ENCODE measurements at places on chromosomes 7 and 10. TPM values are rescaled to one million over a fixed set of nuclear protein-coding genes. Genes with fewer than 3 reads are reported as not detected.

PLXDC2 gene
- 0.31 TPM for total RNA-seq

SORBS1 gene
- total RNA-seq: 0.56 TPM

MPP7 gene
- total RNA-seq: 0.08 TPM

AKR1C3 gene
- total RNA-seq: not detected

SOSTDC1 gene
- not detected for total RNA-seq

STYXL1 gene
- total RNA-seq: 25.6 TPM

APBB1IP gene
- 67.0 TPM for total RNA-seq

PRSS37 gene
- not detected for total RNA-seq

TMEM178B gene
- total RNA-seq: 0.03 TPM

IFIT3 gene
- total RNA-seq: 38.9 TPM

UFSP1 gene
- 5.6 TPM for total RNA-seq

PNLIPRP2 gene
- 0.53 TPM for total RNA-seq

HMX3 gene
- 60.5 TPM for total RNA-seq

ITIH2 gene
- total RNA-seq: 0.72 TPM

CALML3 gene
- not detected for total RNA-seq

SEMA4G gene
- 0.19 TPM for total RNA-seq

UPK3BL1 gene
- total RNA-seq: 25.8 TPM

SNCG gene
- total RNA-seq: 0.33 TPM

MKX gene
- total RNA-seq: not detected

GIMAP4 gene
- total RNA-seq: 1.0 TPM

MDFIC gene
- 39.0 TPM for total RNA-seq

HOXA2 gene
- not detected for total RNA-seq

ZKSCAN5 gene
- 7.7 TPM for total RNA-seq

PRPS1L1 gene
- total RNA-seq: not detected

CYP2E1 gene
- total RNA-seq: 0.96 TPM

LLCFC1 gene
- total RNA-seq: not detected

GPR158 gene
- total RNA-seq: not detected

ZNF853 gene
- 0.13 TPM for total RNA-seq

GRM3 gene
- total RNA-seq: 0.21 TPM

TEX36 gene
- not detected for total RNA-seq

ERCC6 gene
- 15.6 TPM for total RNA-seq

SUN3 gene
- not detected for total RNA-seq

CCDC172 gene
- total RNA-seq: not detected

NCF1 gene
- 146 TPM for total RNA-seq

IL2RA gene
- total RNA-seq: 5.3 TPM

SLC26A3 gene
- 0.53 TPM for total RNA-seq

GPRIN2 gene
- 0.13 TPM for total RNA-seq

ASB10 gene
- not detected for total RNA-seq

SPDYE16 gene
- total RNA-seq: not detected

Data from GM12878 (cell line).